ENCODE measurements at places on chromosomes 1 and 21.

DNA sequence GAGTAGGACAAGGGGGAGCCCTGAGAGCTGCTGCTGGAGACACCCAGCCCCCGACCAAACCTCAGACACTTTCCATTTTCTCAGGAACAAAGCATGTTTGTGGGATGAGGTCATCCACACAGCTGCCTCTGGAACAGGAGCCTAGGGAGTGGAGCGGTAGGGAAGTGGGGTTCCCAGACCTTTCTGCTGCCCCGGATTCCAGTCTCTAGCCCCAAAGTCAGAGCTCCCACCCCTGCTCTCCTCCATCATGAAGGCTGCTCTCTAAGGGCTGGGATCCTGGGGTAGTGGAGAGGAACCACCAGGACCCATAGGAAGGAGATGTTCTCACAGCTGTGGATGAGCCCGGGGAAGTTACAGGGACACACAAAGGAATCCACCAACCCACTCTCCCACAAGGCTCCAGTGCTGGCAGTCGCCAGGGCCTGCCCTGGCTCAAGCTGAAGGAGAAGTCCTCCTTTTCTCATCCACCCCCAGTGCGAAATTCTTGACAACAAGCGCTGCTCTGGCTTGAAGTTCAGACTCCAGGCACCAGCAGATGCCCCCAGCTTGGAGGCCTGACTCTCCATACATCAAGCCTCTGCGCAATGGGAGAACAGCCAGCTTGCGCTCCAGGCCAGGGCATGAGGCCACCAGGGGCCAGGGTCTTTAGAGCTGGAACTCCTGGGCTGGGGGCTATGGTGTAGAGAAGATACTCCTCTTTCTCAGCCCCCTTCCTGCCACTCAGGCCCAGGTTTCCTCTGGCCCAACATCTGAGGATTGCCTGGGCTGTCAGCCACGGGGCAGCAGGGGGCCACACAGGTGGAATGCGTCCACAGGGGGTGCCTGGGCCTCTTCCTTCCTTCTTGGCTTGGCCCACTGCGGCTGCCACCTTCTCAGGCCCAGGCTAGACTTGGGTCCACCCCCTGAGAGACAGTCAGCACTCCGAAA lies 4.5 kb downstream of the FHL3 start:
- peak; percentile 90 for DNase-seq

GRCh38 chr1:26160527-26161414 lies 1.9 kb downstream of the FAM110D start:
- DNase-seq = no peak

GRCh38 chr1:20184481-20184900 lies 1.4 kb upstream of the UBXN10 start:
- DNase-seq = no peak

- no peak for DNase-seq
These were observed 10.4 kb upstream of the CCDC27 start for GRCh38 chr1:3741566-3742438.

DNA sequence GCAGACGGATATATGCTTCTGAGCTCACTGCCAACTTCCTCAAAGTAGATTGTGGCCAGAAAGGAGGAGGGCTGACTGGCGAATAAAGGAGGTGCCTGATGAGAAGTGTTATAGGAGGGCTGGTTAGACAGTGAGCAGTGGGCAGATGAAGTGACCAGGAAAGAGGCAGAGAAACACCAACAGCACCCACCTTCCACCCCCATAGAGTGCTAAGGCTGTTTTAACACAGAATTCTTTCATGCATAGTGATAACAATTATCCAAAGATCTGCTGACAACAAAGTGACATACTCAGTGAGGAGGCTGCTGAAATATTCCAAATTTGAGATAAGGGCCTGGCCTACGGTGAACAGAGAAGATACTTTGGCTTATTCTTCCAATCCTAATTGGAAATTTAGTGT lies 21.2 kb upstream of the MTR start:
- no peak for DNase-seq

DNA sequence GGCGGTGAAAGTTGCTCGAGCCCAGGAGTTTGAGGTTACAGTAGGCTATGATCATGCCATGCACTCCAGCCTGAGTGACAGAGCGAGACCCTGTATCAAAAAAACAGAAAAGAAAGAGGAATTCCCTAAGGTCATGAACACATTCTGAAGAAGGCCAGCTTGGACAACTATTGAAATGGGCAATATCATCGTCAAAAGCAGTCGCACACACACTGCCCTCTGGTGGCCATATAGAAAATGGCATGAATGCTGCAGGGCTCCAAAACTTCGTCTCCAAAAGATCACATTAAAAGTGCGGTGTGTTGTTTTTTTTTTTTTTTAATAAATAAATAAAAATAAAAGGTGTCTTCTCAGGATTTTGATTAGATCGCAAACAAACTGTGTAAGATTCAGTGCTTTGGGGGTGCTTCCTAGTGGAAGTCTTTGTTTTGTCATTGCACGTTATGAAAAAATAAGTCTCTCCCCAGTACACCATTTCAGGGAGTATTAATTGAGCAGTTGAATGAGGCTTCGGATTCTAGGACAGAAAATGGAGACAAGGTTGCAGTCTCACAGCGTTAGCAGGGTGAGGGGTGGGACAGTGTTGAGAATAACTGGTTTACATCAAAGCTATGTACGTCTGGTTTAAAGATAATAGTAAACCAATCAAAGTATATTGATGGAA lies 87.5 kb upstream of the FMN2 start:
- DNase-seq = peak; percentile 41

GRCh38 chr1:182337736-182338571 lies 53.6 kb downstream of the GLUL start:
- no peak for DNase-seq

DNA sequence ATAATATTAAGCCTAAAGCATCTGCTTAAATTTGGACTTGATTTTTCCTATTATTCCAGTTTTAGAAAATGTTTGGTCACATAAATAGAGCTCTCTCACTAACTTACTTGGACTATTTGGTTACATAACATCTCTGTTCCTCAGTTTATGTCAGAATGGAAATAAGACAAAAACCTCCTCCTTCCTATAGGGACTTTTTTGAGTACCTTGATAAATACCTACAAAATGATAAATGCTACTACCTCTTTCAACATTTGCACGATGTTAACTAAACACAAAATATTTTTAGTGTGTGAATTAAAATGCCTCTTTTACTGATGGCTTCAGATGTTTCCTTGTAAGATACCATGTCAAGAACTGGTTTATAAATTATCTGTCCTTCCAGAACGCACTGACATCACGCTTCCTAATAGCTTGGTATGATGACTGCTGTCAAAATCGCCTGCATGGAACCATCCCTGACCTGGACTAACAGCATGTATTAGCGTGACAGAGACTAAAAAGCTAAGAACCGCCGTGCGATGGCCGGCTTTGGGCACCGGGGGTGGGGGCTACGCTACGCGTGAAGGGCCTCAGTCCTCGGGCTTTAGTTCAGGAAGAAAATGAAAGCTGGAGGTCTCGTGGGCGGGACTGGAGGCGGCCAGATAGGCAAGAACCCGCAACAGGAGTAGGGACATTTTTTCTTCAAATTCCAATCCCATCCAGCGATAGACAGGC lies 133.2 kb upstream of the BARHL2 start:
- peak; percentile 14 for DNase-seq
